ENCODE measurements at places on chromosomes 6 and 20.

GRCh38 chr6:40131675-40132074 is 197.4 kb upstream of the MOCS1 start:
- DNase-seq: no peak

- no peak for DNase-seq
These were observed 91.9 kb downstream of the MYLK4 start for GRCh38 chr6:2658788-2659187.

GRCh38 chr6:68728159-68728979 is 93.3 kb downstream of the ADGRB3 start:
- DNase-seq: no peak

- no peak for DNase-seq
These were observed 8.9 kb downstream of the FITM2 start for GRCh38 chr20:44302026-44302669.

DNA sequence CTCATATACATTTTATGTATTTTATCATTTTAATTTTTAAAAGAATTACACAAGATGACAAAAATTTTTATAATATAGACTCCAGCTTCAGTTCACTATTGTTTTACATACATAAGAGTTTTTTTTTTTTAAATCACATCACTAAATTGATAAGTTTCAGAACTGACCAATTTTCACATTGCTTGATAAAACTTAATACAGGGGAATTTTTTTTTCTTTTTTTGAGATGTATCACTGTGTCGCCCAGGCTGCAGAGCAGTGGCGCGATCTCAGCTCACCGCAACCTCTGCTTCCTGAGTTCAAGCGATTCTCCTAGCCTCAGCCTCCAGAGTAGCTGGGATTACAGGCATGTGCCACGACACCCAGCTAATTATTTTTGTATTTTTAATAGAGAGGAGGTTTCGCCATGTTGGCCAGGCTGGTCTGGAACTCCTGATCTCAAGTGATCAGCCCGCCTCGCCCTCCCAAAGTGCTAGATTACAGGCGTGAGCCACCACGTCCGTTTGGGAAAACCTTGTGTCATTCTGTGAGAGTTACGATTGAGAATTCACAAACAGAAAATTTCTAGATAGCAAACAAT is 36.6 kb upstream of the BTN3A2 start:
- DNase-seq: no peak

- DNase-seq: no peak
These were observed 251.0 kb upstream of the TCF21 start for GRCh38 chr6:133637874-133638273.

- no peak for DNase-seq
These were observed 16.7 kb downstream of the TSBP1 start for GRCh38 chr6:32355018-32355417.

GRCh38 chr6:97663252-97663651 is 380.2 kb upstream of the MMS22L start:
- DNase-seq: no peak

DNA sequence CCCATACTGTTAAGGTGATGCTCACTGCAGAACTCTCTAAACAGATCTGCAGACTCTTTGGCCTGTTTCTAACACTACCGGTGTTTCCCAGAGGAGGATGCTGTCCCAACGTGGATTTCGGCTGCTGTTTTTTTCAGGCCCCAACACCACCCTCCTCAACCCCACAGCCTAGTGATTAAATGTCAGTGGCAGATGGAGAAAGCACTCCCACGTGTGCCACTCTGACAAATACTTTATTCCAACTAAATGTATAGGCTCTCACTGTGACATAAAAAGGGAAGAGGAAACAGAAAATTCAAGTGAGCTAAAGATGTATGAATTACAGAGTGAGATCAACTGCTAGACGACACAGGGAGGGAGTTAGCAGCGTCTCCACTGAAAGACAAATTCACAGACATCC is 3.6 kb downstream of the TBC1D20 start:
- no peak for DNase-seq

DNA sequence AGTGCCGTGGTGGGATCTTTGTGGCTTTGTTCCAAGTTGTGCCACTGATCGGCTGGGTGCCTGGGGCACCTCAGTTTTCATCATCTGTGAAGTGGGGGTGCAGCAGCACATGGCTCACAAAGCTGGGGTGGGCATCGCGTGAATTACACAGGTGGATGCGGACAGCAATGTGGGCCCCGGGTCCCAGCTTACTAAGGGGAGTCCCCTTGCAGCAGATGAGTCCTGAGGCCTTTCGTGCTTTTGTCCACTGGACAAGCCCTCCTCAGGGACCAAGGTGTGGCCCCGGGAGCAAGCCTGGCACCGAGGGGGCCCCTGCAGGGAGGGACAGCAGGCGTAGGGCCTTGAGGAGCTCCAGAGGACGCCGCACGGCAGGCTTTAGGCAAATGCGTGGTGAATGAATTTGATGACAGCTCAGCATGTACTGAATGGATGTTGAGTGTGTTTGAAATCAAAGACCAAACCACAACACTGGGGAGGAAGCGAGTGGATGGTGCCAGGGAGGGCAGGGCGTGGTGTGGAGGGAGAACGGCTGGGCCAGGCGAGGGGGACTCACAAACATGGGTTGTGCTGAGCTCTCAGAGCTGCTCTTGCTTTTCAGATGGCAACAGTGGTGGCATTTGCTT is 53.2 kb downstream of the IRF4 start:
- no peak for DNase-seq

GRCh38 chr6:111872401-111873177 is 663 bp downstream of the FYN start:
- peak; percentile 59 for DNase-seq

DNA sequence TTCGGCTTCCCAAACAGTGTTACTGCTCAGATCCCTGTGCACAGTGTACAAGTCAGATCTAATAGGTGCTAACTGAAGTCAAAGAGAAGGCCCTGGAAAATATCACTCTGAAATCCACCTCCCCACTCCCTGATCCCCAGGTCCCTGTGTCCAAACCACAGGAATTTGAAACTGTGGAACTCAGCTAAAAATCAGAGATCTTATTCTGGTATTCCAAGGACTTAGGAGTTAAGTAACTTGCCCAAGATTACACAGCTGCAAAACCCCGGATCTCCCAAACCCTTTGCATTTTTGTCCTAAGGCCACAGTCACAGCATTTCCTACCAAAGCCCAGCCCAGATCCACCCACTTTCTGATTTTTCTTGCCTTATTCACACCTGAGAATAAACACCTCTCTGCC is 32.3 kb upstream of the SLC23A2 start:
- no peak for DNase-seq

DNA sequence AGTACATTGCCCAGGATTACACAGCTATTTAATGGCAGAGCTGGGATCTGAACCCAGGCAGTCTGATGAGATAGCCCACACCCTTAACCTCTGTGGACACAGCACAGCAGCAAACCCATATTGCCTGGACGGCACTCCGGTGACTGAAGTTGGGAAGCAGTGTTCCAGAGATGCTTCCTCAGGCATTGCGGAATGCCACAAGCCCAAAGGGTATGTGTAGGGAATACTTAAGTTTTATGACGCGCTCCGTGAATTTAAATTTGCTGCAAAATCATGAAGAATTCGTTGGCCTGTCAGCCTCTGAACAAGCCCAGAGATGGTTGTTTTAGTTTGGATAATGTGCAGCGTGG is 46.4 kb downstream of the PSMG4 start:
- no peak for DNase-seq

- no peak for DNase-seq
These were observed 39.2 kb downstream of the SRSF3 start for GRCh38 chr6:36633370-36633769.

- no peak for DNase-seq
These were observed 90.0 kb downstream of the PLG start for GRCh38 chr6:160791981-160792418.

Data from iPS-NIHi11 (cell line).